LoVo (cell line): ENCODE measurements at places on chromosomes 5 and 9.
A peak's percentile ranks its signal among the peaks of the same experiment; 100 is the strongest.

- DNase-seq: no peak
These were observed 88.7 kb downstream of the ADAMTS2 start for GRCh38 chr5:179256328-179257175.

- DNase-seq: no peak
These were observed 25.8 kb downstream of the LPCAT1 start for GRCh38 chr5:1497795-1498622.

- DNase-seq: no peak
These were observed 1278.0 kb downstream of the EFNA5 start for GRCh38 chr5:106392766-106393165.

DNA sequence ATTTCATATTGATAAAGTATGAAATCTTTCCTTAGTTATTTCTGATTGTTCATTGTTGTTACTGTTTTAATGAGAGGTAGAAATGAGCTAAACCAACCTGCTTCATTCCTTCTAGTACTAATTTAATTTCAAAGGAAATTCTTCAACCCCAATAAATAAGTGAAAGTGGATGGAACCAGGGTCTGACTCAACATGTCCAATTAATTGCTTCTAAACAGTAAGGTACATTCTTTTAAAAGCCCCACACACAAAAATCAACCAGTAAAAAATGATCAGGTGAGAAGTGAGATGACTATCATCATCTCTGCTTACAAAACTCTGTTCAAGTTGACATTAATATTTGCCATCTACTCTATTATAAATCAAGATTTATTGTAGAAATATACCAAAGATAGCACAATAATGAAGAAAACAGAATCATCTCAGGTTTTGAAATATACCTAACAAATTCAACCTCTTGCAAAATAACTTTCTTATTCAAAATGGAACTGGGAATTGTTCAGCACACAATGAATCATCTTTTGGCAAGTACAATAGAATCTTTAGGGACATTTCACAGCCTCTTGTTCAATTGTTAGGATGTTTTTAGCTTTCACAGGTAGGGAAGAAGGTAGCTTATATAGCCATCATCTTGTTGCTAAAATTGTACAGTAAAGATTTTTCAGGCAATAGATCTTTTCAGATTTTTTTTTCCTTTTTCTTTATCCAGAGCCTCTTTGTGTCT is 114.5 kb downstream of the RPS23 start:
- DNase-seq: peak; percentile 7

DNA sequence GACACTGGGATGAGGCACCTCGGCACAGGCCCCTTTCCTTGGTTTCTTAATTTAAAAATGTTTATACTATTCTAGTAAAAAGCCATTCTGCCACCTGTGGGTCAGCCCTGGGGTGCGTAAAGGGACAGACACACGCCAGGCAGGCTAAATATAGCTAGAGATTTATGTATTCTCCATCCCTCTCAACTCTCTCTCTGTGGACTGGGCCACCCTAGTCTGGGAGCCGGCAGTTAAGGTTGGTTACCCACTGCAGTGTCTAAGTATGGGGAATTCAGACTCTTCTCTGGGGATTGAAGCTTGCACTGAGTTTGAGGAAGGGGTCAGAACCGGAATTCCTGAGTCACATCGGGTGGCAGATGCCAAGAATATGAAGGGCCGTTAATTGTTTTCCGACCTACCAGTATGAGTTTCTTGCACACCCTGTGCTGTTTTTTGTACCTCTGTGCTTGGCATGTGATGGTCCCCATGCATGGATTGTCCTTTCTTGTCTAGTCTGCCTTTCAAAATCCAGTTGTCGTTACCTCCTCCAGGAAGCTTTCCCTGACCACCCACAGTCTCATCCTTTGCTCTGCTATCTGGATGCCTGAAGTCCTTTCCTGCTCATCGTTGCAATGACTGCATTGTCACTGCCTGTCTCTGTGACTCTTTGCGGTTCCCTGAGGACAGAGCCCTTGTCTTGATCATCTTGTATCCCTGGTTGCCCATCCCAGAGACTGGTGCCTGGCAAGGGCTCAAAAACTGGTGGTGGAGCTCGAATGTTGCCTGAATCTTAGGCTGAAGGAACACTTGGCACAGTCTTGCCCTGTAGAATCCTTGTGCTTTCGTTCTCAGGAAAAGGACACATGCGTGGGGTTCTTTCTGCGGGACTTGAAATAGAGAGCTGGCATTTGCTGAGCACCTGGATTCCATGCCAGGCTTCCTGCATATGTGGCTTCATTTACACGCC is 2.1 kb downstream of the NEURL1B start:
- DNase-seq: no peak

- no peak for DNase-seq
These were observed 52.7 kb upstream of the LARP1 start for GRCh38 chr5:154702477-154702876.

GRCh38 chr5:151578326-151579025 is 12.7 kb downstream of the FAT2 start:
- DNase-seq: no peak

DNA sequence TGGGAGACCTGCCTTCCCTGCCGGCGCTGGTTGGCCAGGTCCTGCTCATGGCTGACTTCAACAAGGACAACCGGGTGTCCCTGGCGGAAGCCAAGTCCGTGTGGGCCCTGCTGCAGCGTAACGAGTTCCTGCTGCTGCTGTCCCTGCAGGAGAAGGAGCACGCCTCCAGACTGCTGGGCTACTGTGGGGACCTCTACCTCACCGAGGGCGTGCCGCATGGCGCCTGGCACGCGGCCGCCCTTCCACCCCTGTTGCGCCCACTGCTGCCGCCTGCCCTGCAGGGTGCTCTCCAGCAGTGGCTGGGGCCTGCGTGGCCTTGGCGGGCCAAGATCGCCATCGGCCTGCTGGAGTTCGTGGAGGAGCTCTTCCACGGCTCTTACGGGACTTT is 10.6 kb downstream of the DIPK1B start:
- no peak for DNase-seq

DNA sequence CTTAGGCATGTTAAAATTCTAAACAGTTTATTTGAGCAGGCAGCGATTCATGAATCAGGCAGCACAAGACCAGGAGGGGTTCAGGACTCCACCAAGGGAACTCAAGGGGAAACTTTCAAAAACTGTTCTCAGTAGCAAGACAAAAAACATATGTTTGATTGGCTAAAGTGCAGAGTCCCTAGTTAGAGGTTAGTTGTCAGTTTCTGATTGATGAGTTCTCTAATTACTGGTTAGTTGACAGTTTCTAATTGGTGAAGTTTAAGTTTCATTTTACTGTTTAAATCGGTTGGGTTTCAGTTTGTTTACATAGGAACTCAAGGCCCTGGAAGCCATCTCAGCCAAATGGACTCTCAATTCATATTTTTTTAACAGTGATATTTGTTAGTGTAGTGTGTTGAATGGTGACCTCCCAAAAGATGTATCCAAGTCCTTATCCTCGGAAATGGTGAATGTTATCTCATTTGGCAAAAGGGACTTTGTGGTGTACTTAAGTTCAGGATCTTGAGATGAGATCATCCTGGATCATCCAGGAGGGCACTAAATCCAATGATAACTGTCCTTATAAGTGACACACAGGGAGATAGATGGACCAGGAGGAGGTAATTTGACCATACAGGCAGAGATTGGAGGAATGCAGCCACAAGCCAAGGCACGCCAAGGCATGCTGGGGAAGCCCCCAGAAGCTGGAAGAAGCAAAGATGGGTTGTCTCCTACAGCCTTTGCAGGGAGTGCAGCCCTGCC is 219.2 kb upstream of the RAI14 start:
- DNase-seq: no peak

DNA sequence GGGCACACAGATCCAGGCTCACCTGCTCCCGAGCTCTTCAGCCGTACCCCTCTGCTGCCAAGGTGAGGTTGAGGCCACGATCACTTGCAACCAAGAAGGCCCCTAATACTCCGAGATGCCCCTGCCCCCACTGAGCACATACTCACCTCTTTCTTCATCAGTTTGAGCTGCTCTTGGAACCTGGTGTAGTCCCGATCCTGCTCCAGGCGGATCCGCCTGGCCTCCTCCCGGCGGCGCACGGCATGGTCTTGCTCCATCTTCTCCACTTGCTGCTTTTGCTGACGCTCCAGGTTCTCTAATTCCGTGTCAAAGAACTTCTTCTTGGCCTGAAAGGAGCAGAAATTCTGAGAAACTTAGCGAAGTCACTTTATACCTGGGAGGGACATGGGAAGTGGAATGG is 75.7 kb upstream of the FBXW11 start:
- no peak for DNase-seq

DNA sequence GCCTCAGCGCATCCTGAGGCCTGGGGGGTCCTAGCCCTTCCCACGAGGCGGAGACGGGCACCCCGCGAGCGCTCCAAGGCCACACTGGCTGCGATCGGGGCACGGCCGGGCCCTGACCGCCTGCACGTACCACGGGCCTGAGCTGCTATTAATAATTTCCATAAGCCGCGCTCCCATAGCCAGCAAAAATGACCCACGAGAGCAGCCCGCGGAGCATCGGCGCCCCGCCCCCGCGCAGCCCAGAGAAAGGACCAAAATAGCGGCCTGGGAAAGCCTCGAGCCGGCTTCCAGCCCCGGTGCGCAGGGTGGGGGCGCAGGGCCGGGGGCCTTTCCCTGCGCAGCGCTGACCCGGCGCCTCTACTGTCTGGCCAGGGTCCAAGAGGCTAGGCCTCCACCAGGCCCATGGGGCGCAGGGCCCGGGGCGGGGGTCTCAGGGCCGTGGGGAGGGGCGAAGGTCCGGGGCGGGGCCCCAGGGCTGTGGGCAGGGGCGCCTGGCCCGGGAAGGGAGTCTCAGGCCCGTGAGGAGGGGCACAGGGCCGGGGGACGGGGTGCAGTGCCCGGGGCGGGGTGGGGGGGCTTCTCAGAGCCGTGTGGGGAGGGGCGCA is 54.4 kb downstream of the EXD3 start:
- no peak for DNase-seq

GRCh38 chr5:87246061-87246460 is 21.6 kb upstream of the RASA1 start:
- no peak for DNase-seq

DNA sequence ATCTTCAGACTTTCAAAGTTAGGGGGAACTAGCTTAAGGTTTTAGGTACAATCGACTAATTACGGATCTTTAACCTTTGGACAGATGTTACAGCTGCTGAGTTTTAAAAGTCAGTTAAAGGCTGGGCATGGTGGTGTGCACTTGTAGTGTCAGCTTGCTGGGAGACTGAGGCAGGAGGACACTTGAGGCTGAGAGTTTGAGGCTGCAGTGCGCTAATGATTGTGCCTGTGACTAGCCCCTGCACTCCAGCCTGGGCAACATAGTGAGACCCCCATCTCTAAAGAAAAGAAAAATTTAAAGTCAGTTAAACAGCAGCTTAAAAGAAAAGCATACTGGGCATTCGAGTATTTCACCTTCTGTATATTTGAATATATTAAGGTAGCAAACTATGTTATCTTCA is 51.4 kb downstream of the JMY start:
- DNase-seq: no peak

DNA sequence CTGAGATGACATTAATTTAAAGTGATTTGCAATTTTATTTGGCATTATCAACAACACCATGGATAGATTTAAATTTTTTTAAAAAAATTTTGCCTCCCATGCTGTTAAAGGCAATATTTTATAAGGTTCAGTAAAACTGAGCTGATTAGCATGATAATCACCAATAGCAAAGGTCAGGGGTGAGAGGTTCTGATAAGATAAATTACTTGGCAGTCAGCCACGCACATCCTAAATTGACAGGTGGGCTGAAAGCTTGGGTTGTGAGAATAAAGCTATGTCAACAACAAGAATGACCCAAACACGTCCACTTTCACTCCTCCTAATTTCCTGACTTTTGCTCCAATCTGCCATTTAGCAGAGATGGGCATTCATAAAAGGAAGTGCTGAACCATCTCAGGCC is 127.1 kb downstream of the LHFPL2 start:
- no peak for DNase-seq

DNA sequence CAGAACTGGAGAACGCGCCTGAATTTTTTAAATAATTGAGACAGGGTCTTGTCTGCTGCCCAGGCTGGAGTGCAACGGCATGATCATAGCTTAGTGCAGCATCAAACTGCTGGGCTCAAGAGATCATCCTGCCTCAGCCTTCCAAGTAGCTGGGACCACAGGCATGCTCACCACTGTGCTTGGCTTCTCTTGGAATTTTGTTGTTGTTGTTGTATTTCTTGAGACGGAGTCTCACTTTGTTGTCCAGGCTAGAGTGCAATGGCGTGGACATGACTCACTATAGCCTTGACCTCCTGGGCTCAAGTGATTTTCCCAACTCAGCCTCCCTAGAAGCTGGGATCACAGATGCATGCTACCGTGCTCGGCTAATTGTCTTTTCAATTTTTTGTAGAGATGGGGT is 58.4 kb upstream of the DAB2IP start:
- no peak for DNase-seq

- DNase-seq: no peak
These were observed 132.5 kb downstream of the CDH18 start for GRCh38 chr5:19855453-19855852.

- peak; percentile 12 for DNase-seq
These were observed 171.6 kb downstream of the FAM174A start for GRCh38 chr5:100706776-100707175.

DNA sequence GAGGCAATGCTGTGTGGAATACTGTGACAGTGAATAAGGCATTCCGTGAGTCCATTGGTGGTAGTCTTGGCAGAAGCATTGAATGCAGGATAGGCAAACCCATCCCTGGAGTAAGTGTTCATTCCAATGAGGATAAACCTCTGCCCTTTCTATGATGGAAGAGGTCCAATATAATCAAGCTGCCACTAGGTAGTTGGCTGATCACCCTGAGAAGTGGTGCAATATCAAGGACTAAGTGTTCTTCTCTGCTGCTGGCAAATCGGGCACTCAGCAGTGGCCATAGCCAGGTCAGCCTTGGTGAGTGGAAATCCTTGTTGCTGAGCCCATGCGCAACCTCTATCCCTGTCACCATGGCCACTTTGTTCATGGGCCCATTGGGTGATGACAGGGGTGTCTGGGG is 70.1 kb downstream of the FBXO4 start:
- DNase-seq: no peak

- no peak for DNase-seq
These were observed 95.3 kb upstream of the GNA14 start for GRCh38 chr9:77743386-77743785.

- no peak for DNase-seq
These were observed 514.7 kb downstream of the MTRR start for GRCh38 chr5:8383616-8384015.

- DNase-seq: no peak
These were observed 114.6 kb downstream of the KLHL3 start for GRCh38 chr5:137621306-137621705.

DNA sequence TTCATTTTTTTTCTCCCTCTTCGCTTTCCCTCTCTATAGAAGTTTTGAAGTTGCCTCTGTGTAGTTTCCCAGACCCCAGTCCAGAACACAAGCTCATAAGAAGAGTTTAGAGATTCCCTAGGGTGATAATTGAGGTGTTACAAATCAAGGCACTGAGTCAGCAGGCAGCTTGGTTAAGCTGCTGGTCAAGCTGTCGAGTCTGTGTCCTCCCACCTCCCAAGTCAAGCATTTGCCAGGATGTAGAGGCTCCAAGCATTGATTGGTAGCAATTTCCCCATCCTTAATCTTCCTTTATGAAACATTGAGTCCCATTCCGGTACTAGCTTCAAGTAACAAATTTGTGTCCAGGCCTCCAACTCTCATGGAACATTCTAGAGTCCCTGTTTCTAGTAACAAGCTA is 47.5 kb upstream of the SLC1A1 start:
- no peak for DNase-seq
